ENCODE measurements at places on chromosomes 1 and 21.

DNA sequence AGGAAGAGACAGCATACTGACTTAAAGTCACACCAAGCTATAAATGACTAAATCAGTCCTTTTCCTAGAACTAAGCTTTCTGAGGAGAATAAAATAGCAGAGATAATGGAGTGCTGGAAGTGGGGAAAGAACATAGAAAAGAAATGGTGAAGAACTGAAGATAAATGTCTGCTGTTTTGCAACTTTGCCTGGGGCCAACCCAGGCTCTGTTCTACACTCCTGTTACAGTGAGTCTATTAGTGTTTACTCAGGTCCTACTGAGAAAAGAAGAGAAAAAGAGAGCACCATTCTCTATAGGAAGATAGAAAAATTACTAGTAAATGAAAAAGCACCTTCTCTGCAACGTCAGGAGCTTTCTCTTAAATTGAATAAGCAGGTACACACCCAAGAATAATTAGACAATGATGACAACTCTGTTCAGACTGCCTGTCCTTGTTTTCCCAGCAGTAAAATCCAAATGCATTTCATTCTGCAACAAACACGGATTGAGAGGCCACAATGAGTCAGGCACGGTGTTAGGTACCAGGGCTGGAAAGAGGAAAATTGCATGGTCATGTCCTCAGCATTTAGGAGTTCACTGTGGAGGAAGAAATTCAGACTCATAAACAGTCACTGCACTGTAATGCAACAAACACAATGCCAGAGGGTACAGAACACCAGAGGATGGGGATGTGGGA lies 139.4 kb upstream of the CAMK1G start:
- DNase-seq: no peak

DNA sequence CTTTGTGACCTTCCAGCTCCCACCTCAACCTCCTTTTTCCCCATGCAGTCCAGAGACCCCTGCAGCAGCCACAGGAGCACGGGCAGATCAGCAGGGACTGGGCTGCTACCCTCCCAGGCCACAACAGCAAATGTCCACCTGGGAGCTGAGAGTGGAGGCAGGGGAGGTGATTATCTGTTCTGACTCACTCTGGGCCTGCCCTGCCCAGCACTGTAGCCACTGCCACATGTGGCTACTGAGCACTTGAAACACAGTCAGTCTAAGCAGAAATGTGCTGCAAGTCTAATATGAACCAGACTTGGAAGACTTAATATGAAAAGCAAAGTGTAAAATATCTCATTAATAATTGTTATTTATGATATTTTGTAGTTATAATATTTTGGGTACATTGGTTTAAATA lies 148.9 kb upstream of the VANGL1 start:
- DNase-seq: no peak

GRCh38 chr1:167186771-167187170 lies 33.9 kb upstream of the POU2F1 start:
- no peak for DNase-seq

DNA sequence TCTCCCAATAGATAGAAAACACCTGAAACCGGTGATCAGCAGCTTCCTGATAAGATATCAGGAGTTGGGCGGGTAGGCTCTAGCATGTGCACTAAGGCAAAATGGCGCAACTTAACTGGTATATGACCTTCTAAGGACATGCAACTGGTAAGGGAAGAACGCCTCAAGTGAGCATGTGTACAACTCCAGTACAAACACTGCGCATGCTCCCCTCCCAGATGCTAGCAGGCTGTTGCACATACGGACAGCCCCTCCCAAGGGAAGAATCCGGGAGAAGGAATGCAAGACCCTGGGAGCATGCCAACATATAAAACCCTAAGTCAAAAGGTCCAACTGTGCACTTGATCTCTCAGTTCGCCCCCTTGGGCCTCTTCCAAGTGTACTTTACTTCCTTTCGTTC lies 110.8 kb downstream of the TSEN15 start:
- DNase-seq: no peak

DNA sequence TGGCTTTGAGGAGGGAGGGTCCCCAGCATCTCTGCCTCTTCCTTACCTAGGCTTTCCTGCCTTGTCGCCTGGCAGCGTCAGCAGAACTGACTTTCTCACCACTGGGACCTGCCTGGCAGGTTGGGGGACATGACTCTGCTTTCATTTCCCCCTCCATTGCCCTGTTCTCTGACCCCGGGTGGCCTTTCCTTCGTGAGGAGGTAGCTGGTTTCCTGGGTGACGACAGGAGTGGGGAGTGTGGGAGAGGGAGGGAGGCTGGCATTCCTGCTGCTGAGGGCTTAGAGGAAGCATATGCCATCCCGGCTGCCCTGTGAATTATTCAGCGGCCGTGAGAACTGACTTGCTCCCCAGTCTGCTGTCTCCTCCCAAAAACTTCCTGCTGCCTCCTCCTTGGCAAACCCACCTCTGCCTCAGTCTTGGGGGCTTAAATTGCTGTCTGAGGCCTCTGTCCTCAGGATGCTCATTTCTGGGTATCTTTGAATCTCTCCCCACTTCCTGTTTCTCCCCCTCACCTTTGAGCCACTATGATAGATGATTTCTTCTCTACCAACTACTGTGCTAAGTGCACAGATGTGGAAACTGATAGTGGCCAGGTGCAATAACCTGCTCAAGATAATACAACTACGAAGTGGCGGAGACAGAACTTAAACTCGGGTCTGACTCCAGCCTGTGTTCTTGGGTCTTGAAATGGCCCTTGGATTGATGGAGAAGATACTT lies 182.0 kb upstream of the CSF3R start:
- DNase-seq: no peak

- DNase-seq: no peak
Measured at GRCh38 chr1:178501705-178502329, 5.1 kb upstream of the CLEC20A start.
